ENCODE measurements at places on chromosomes 12 and 14.

GRCh38 chr12:21613931-21614330 lies 9.3 kb upstream of the GYS2 start:
- no peak for ATAC-seq

GRCh38 chr14:30210630-30211029 lies 283.0 kb upstream of the PRKD1 start:
- ATAC-seq = no peak

GRCh38 chr14:105299654-105300541 lies 903 bp downstream of the BRF1 start:
- ATAC-seq = no peak

DNA sequence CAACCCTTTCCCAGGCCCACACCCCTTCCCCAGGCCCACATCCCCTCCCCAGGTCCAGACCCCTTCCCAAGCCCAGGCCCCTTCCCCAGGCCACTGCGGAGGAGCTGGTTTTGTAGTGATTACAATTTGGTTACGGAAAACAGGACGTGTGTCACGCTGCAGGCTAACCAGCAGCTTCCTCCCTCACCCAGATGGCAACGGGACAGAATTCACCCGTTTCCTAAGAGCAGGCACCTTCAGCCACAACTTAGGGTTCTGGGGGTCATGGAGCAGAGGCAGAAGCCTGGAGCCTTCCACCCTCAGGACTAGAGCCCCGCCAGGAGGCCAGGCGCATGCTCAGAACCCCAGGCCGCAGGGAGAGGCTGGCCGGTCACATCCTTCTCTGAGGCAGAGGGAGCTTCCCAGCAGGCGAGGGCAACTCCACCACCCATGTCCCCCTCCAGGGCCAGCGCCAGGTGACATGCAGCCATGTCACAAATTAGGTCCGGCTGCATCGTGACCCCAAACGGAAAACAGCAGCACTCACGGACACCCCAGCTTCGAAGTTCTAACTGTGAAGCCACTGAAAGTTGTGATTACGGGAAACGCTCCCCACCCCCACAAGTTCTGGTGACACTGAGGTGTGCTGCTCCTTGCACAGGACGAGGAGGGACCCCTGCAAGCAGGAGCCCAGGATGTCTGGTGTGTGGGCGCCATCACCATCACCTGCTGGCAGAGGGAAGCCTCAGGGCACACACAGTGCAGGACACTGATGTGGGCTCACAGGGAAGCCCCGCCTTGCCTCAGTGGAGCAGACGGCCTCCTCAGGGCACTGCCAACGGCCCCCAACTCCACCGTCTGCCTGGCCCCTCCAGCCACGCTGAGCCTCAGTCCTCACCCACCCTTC lies 7.7 kb downstream of the BRF1 start:
- ATAC-seq = no peak

DNA sequence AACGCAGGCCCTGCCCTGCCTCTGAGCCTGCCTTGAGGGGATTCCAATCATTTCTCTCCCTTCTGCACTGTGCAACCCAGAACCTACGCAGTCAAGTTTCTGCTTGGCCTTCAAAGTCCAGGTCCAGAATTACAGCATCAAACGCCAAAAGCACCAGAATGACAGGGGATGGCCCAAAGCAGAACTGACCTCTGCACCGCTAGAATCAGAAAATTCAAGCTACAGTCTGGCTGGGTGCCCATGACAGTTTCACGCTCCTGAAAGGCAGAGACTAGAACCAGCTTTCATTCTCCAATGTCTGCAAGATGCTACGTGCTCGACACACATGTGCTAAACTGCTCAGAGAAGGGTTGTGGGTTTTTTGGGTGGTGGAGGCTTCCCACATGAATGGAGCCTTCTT lies 4.1 kb downstream of the CLMN start:
- no peak for ATAC-seq

GRCh38 chr14:63875311-63875710 lies 22.5 kb downstream of the SYNE2 start:
- ATAC-seq = no peak

DNA sequence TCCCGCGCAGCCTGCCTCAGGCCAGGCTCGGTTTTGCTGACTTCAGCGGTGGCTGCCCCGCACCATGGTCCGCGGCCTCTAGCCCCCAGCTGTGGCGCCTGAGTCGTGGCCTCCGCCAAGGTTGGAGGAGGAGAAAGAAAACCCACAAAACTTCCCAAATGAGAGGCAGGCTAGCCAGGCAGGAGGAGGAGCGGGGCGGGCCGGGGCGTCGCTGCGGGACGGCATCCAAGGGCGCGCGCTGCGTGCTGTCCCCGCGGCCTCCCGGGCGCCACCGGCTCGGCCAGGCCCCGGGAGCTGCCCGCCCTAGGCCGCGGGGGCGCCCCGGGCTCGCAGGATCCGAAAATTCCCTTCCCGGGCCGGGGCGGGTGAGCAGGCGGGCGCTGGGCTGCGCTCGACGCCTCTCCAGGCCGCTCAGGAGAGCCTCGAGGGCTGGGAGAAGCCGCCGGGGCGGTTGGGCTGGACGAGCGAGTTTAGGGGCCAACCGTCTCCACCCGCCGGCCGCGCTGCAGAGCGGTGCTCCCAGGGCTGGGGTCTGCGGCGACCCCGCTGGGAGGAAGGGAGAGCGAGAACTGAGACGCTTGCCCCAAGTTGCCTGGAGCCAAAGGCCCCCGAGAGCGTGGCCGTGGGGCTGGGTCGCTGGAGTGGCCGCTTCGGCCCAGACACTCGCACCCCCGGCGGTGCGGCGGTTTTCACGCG lies at the start of gene EFS:
TSS of gene EFS (minus strand) at position 137 of the 696 bp plus-strand sequence. CDS start 147 bp downstream, outside the sequence.
- ATAC-seq = no peak

DNA sequence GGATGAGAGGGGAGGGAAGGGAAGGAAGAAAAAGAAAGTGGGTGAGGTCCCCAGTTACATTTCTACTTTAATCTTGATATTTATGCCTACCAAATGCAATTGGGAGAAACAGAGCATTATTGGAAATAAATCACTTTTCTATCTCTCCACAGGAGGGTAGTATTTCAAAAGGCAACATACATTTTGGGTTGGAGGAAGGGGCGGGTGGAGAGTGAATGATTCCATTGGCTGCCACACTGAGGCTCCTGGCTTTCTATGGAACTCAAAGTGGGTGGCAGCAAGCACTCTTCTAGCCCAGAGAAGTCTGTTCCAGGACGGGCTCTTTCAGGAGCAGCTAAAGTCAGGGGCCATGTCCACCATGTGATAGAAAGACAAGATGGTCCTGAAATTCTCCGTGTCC lies 441.3 kb downstream of the DAD1 start:
- no peak for ATAC-seq
